Skeletal muscle cell (primary cell): ENCODE measurements at places on chromosomes 3 and 15.

DNA sequence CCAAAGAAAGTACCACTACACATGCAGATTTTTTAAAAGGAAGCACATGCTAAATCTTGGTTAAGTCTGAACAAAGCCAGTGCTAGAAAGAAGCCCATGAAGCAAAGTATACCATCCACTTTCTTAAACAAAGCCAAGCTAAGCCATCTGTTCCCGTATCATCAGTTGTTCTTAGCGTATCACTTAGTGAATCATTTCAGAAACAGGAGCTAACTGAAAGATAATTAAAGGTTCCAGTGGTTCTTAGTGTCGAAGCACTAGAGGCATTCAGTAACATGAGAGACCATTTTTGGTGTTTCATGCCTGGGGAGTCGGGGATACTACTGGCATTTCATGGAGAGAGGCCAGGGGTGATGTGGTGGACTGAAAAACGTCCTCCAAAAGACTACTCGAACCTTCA is 12.8 kb downstream of the UBXN7 start:
- DNase-seq, result no peak

DNA sequence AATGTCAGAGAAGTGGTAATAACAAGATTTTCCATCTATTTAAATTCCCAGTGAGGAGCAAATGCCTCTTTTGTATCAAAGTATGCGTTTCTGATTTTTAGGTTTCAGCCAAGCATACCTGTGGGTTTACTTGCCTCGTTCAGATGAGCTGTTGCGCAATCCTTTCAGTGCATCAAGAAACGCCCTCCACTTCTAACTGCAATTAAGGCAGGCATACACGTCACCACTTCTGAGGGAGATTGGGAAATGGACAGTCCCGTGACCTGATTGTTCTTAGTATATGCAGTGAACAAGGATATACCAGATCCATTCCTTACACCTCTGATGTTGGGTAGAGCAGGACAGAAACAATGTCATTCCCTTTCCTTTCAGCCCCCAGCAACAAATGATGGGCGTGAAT is 219.0 kb downstream of the ITPR1 start:
- no peak for DNase-seq

- no peak for DNase-seq
Observed at GRCh38 chr15:49255966-49256759, 86.1 kb downstream of the GALK2 start.

- peak; percentile 17 for DNase-seq
Observed at GRCh38 chr3:187319699-187320302, 28.3 kb upstream of the MASP1 start.

DNA sequence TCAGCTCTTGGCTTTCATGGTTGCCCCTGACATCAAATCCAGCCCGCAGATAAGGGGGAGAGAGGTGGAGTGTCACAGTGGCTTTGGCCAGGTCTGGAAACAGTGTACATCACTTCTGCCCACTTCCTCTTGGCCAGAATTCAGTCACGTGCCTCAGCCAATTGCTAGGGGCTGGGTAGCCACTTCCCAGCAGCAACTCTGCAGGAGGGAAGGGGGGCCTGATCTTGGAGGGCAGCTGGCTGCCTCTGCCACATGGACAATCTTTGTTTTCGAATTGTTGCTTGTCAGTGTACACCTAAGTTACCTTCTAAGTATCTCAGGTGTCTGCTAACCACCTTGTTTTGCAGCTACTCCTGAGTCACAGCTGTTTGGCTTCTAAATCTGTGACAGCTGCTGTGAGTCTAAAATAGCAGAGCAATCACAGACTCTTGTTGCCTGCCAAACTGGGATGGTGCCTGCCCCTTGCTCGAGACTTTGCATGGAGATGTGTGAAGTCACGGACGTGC is 41.0 kb upstream of the LIMD1 start:
- DNase-seq, result no peak

GRCh38 chr3:63967675-63968611 is 55.4 kb downstream of the PSMD6 start:
- DNase-seq, result no peak

DNA sequence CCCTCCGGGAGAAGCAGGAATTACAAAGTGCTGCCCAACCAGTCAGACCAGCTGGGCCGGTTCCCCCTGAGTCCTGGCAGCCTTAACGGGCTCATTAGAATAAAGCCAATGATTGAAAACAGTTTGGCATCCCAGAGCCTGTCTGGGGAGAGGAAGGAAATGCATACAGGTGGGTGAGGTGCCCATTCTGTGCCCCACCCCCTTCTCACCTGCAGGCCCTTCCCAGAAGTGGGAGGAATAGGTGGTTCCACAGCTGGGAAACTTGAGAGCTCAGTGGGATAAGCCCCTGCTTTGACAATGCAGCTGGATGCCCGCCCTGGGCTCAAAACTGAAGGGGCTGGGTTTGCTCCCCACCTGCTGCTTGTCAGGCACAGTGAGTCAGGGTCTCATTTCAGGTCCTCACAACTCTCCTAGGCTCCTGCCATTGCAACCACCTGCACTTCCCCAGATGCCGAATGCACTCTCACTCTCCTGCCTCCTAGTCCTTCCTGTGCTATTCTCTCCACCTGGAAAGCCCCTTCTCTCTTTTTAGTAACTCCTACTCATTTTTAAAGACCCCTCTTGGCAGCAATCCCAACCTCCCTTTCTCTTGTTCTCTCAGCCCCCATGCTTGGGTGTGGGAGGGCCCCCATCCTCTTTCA is 5.5 kb upstream of the BUB1B start:
- no peak for DNase-seq

- DNase-seq, result no peak
Observed at GRCh38 chr15:68517285-68517761, 61.5 kb upstream of the CORO2B start.

DNA sequence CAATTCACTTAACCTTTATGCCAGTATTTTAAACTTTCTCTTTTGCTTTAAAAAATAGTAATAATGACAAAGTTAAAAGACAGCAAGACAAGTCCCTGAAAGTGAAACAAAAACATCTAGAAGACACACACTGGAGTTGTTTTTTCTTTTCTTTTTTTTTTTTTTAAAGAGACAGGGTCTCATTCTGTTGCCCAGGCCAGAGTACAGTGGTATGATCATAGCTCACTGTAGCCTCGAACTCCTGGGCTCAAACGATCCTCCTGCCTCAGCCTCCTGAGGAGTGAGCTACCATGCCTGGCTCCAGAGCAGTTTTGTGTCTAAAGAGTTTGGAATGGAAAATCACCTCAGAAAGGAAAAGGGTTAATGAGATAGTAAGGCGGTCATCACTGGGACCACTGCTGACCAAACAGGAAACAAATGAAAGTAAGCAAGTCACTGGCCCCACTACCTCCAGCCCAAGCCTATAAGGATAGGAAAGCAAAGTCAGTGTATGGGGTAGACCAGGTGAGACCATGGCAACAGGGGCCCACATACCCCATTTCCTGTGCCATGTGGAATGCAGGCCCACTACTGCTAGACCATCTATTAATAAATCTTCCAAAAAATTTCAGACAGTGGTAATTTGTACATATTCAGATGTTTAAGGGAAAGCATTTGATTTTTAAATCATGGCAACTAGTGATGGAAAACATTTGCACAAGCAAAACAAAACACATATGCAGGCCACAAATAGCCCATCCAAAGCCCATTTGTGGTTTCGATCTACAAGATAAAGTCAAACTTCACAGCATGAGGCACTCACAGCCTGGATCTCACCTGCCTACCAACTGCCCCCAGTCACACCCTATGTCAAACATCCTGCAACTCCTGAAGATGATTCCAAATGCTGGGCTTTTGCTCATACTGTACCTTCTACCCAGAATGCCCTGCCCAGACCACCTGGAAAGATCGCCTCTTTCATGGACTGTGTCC is 62.6 kb downstream of the OSBPL10 start:
- DNase-seq, result no peak

DNA sequence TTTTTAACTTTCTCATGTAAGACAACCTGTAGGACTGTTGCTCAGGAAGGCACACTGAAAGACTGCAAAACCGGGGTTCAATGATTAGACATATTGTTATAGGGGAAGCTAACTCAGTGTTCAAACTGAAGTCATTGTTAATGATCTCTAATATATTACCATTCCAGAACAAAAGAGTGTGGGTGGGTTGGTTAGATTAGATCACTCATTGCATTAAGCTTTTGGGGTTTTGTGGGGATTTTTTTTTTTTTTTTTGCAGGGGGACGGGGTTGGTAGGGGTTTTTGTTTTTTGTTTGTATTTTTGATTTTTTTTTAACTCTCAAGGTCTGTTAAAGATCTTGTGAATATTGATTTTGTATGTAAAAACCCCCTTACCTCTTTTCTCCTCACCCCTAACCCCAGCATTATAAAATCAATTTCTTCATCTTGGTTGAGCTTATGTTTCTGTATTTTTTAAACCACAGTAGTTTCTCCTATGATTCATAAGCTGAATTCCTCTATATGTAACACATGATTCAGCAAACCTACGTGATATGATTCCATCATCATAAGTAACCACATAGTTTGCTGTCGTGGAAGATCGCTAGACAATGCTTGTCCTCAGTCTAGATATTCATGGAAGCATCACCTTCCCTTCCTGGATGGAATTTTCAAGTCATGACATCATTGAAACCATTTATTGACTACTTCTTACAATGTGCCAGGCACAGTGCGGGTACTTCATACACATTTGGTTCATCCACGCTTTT is 544.1 kb upstream of the MDFIC2 start:
- peak; percentile 88 for DNase-seq

- DNase-seq, result no peak
Observed at GRCh38 chr3:132090921-132091320, 56.1 kb upstream of the CPNE4 start.

DNA sequence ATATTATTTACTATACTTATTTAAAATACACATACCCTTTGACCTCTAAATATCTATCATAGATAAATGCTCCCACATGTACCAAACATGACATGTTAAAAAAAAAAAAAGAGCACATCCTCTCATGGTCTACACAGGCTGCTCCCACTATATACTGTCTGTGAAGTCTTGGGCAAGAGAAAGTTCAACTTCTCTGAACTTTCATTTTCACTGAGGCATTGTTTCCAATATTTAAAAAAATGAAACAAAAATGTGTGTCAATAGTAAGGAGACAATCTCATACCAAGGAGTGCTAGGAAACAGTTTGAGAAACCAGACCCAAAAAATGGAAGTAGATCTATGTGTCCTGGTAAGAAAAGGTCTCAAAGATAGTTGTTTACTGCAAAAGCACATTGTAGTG is 29.3 kb downstream of the SLC4A7 start:
- DNase-seq, result no peak

- DNase-seq, result no peak
Observed at GRCh38 chr3:143497382-143497781, 350.9 kb downstream of the SLC9A9 start.

GRCh38 chr15:53884441-53884840 is 93.8 kb upstream of the UNC13C start:
- DNase-seq, result no peak

DNA sequence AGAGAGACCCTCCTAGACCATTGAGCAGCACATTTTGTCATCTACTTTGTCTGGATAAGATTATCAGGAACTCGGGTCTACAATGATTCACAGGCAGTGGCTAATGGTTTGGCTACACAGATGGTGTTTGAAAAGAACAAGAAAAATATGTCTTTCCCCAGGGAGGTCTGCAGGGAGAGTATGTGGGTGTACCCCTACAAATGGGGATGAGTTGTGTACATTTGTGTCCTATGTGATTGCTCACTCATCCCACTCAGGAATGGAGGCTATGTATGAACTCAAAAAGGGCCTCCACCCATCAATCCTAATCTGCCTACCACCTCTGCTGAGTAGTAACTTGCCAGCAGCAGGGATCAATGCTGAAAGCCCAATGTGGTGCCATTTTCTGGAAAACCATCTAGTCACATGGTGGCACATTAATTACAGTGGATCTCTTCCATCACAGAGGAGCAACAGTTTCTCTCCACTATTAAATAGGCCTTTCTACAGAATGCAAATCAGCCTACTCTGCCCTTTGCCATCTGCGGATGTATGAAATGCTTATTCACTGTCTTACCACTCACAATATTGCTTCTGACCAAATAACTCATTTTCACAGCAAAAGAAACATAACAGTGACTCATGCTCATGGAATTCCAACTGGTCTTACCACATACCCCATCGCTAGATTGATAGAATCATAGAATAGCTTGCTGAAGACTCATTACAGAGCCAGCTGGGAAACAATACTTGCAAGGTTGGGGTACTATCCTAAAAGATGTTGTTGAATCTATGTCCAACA is 48.3 kb upstream of the TRIM42 start:
- peak; percentile 94 for DNase-seq
